GM20000 (cell line): ENCODE measurements at places on chromosomes 4 and X.
A peak's percentile ranks its signal among the peaks of the same experiment; 100 is the strongest.

DNA sequence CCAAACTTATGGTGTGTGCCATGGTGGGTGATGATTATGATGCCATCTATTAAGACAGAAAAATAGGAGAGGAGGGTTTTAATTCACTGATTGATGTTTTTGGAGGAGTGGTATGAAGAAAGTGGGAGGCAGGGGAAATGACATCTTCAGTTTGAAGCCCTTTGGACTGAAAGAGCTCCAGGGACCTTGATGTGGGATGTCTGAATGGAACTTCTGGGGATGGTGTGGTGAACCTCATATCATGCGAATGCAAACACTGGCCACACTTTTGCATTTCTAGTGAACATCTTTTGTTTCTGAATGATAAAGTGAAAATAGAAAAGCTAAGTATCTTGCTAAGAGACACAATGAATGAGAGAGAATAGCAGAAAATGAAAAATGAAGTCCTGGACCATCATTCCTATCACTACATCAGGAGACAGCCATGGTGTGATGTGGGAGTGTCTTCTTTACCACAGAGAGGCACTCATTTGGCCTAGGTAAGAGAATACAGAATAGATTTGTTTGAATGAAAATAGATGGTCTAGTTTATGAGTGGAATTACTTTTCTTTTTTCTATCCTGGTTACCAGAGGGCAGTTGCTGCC, 123.5 kb downstream of the ZNF827 start:
- DNase-seq: no peak

DNA sequence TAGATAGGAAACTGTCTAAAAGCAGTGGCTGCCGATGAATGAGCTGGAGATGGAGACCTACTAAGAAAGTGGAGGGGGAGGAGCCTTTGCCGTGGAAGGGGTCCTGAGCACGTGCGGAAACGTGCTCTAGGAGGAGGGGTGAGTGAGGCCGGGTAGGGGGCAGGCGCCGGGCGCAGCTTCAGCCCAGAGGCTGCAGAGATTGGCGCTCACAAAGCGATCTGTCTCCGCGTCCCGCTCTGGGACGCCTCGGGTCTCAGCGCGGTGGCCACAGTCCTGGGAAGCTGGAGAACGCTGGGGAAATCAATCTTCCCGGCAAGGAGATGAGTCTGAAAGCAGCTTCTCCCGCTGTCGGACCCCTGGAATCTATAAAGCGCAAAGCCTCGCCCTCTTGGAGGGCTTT, 444 bp upstream of the ARHGAP6 start:
- peak; percentile 38 for DNase-seq

DNA sequence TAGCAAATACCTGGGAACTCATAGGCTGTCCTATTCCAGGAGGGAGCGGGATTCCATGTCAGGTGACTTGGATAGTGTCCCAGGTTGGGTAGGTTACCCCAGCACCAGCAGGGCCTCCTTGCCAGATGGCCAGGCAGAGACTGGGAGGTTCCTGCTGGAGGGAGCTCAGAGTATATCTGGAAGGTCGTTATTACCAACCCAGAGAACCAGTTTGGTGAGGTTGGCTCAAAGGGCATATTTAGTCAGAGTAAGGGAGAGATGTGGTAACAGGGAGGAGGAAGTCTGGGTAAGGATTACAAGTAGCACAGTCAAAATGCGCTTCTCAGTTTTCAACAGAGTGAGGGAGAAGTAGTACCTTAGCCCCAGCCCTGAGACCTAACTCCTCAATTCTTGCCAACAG, 53.3 kb upstream of the LNX1 start:
- DNase-seq: no peak

DNA sequence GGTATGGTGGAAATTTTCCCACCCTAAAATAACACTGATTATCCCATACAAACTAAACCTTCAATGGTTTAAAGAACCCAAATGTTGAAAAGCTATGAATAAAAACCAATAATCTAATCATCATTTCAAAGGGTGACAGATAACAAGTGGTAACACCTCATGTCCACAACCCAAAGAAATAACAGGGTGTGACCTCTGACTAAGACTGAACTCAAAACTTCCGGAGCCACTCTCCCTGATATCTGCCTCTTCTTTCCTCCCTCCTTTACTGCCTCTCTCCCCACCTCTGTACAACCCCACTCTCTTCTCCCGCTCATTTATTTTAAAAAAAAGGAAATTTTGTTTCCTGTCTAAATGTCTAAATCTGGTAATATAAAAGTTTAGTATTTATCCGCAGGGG, 11.5 kb downstream of the FBXW7 start:
- no peak for DNase-seq

GRCh38 chr4:9811806-9812205, 30.4 kb downstream of the DRD5 start:
- DNase-seq: no peak

- DNase-seq: no peak
Observed at GRCh38 chrX:68848189-68848940, 19.5 kb downstream of the EFNB1 start.

- no peak for DNase-seq
Observed at GRCh38 chrX:114071412-114071811, 512.5 kb upstream of the HTR2C start.

GRCh38 chr4:130043732-130044160, 947.8 kb downstream of the C4orf33 start:
- no peak for DNase-seq

DNA sequence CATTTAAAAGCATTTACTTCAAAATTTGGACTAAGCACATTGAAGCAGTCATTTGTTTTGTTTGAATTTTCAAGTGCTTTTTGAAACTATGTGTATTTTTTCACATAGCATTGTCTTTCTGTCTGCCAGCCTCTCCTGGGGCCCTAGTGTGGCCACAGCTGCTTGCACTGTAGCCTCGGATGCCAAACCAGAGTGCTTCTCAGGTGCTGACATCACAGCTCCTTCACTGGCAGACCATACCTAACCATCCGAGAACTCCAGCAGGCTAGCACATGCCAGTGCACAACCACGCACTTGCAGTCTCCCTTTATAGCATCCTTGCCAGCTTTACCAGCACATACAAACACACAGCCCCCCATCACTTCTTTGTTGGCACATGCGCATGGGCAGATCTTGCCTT, 1019.7 kb downstream of the STPG2 start:
- no peak for DNase-seq

GRCh38 chr4:40190880-40191815, 5.7 kb upstream of the RHOH start:
- no peak for DNase-seq

GRCh38 chr4:84965553-84966381, 723 bp downstream of the WDFY3 start:
- peak; percentile 34 for DNase-seq

DNA sequence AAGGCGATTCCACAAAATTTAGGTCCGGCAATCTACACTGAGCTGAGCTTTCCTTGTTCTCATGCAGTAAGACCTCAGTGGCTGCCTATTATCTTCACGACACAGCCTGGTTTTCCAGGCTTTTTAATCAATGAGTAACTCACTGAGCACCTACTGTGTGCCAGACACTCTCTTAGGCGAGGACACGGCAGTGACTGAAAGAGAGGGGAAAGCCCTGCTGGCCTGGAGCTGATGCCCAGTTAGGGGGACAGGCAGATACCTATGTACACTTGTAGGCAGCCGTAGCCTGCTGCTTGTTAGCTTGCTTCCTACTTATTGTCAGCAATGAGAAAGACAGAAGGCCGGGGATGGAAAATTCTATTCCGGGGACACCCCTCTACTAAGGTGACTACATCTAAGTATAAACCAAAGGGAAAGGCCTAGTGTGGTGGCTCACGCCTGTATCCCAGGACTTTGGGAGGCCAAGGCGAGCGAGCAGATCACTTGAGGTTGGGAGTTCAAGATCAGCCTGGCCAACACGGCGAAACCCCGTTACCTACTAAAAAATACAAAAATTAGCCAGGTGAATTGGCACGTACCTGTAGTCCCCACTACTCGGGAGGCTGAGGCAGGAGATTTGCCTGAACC, 3.8 kb downstream of the WDR1 start:
- no peak for DNase-seq
